Activated naive CD4-positive, alpha-beta T cell treated with anti-CD3 and anti-CD28 coated beads for 36 hours (primary cell): ENCODE measurements at places on chromosomes 6 and 20.
A peak's percentile ranks its signal among the peaks of the same experiment; 100 is the strongest.

DNA sequence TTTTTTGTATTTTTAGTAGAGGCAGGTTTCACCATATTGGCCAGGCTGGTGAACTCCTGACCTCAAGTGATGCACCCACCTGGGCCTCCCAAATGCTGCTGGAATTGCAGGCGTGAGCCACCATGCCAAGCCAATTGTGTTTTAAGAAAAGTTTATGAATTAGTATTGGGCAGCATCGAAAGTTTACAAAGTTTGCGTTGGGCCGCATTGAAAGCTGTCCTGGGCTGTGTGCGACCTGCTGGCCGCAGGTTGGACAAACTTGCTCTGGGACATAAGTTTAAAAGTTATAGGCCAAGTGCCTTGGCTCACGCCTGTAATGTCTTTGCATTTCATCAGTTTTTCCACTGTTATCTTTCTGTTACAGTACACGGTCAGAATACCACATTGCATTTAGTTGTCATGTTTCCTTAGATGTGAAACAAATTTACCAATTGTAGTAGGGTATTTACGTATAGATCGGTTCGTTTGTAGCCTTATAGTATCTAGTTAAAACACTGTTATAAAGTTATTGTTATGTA, 39.5 kb downstream of the ASXL1 start:
- DNase-seq = no peak

- no peak for DNase-seq
These were observed 40.4 kb upstream of the PRELID3B start for GRCh38 chr20:59082981-59083380.

- peak; percentile 9 for DNase-seq
These were observed 289.9 kb downstream of the CD109 start for GRCh38 chr6:73985891-73986290.

DNA sequence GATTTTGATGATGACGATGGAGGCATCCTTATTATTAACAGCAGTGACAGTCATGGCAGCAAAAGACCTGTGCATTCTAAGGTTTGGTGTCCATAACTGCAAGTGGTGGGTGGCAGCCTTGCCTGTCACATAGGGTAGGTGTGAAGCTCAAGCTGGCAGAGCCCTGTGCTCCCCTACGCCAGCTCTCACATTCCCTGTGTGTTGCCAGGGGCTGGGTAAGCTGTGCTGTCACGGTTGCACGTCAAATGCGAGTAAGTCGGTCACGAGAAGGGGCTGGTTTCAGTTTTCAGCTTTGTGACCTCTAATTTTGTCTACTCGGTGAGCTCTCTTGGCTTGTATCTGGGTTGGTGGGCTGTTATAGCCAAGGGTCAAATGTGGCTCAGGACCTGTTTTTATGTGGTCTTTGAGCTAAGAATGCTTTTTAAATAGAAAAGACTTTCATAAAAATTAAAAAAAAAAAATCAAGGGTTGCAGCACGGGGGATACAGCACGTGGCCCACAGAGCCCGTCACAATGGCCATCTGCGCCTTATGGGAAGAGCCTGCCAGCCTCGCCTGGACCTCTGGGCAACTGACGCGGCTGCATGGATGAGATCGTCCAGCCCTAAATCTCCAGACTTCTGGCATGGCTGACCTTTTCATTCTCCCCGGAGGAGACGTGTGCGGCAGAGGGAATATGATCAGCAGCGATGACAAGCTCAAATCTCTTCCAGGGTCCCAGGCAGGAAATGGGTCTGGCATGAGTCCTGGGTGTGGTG, 148.5 kb downstream of the PHACTR3 start:
- DNase-seq = no peak

GRCh38 chr6:135972150-135972549, 120.6 kb downstream of the PDE7B start:
- DNase-seq = no peak

DNA sequence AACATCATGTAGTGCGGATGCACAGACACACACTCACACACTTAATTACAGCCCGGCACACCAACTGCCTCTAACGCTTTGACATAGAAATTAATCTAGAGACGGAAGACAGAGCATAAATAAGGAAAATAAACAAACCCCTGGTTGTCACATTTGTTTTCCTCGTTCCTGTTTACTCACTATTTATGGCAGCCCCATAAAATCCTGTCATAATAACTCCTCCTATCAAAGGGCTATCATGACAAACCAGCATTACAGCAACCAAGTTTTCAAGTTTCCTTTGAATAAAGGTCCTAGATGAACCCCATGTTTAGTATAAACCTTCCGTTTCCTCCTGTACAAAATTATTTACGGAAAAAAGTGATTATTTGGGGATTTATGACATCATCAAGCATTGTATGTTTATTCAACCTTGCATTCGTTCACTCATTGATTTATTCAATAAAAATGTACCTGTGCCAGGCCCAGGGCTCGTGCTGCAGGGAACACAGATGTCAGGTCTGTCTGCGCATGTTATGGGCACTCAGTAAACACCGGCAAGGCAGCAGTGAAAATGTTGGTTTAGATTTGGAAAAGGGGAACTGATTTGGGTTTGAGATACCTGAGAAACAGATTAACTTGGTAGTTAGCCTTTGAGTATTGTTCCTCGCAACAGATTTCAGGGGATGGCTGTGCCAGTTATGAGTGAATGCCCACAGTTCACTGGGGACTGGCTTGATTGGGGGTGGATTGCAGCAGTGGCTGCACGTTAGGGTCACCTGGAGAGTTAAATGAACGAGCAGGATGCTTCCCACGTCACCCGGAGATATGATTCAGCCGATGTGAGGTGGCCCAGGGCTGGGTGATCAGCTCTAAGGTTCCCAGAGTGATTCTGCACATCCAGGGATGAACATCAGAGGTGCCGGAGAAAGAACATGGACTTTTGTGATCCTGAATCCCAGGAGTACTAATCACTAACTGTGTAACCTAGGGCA, 295.3 kb upstream of the FOXQ1 start:
- no peak for DNase-seq

DNA sequence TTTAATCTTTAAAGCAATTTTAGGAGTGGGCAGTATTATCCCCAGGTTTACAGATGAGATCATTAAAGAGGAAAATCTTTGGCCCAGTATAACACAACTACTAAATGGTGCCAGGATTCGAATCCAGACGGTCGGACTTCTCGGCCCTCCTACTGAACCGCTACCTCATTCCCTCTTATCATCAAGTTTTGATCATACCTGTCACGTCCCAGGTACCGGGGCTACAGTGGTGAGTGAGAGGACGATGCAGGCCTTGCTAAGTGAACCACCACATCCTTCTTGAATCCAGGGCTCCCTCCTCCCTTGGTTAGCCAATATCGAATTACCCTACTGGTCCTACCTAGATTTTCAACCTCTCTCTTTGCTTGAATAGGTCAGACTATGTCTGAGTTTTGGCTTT, 78.1 kb upstream of the PBOV1 start:
- DNase-seq = no peak

DNA sequence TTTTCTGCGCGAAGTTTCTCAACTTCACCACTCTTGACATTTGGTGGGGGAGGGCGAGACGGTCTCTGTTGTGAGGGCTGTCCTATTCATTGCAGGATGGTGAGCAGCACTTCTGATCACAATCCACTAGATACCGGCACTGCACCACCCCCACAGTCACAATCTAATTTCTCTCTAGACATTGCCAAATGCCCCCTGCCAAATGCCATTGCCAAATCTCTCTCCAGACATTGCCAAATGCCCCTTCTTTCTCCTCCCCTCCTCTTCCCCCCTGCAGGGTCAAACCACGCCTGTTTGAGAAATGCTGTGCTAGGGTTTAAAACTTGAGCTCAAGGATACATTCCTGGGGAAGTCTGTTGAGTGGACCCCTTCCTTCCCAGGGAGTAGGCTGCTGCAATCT, 603.5 kb upstream of the CDH4 start:
- DNase-seq = no peak

GRCh38 chr6:114605656-114606055, 262.8 kb upstream of the HS3ST5 start:
- DNase-seq = no peak

GRCh38 chr20:19966840-19967239, 50.3 kb upstream of the NAA20 start:
- DNase-seq = no peak

DNA sequence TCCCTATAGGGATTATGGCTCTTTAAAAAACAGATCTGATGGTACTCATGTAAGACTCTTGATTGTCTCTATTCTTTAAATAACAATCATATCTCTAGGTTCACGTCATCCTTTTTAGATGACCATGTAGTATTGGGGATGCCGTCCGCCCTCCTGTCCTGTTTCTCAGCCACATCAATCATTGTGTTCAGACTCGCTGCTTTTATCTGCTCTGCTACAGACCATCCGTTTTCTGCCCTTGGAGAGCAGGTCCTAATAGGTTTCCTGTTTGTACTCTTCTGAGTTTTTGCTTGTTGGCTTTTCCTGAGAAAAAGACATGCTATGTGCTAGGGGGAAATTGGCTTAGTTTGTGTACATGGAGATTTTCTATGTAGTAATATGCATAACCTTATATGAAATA, 76.8 kb downstream of the SASH1 start:
- no peak for DNase-seq

GRCh38 chr20:10951904-10952303, 278.1 kb upstream of the JAG1 start:
- DNase-seq = no peak

DNA sequence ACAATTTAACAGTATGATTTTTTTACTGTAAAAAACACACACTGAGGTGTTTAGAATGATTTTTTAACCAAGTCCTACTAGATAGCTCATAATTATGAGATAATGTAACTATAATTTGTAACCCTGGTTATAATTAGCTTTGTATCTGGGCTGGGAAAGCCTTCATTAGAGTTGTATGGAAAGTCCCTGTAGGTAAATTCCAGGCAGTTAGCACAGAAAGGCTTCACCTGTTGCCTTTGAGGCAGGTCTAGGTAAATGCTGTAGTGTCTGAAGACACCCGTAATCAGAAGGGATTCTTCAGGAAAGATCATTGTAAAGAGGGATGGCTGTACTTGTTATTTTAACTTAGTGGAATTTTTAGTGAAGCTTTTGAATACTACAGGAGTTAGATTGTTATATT, 1.9 kb downstream of the TMEM200A start:
- no peak for DNase-seq

DNA sequence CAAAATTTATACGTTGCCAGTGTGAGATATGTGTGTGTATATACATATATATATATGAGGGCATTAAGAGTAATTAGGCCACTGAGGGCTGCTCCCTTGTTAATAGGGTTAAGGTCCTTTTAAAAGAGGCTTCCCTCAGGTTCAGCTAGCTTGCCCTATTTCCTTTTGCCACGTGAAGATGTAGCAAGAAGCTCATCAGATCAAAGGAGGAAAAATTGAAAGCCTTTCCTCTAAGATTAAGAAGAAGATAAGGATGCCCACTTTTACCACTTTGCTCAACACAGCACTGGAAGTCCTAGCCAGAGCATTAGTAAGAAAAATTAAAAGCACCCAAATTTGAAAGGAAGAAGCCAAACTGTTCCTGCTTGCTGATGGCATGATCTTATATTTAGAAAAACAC, 33.2 kb upstream of the ISM1 start:
- no peak for DNase-seq

DNA sequence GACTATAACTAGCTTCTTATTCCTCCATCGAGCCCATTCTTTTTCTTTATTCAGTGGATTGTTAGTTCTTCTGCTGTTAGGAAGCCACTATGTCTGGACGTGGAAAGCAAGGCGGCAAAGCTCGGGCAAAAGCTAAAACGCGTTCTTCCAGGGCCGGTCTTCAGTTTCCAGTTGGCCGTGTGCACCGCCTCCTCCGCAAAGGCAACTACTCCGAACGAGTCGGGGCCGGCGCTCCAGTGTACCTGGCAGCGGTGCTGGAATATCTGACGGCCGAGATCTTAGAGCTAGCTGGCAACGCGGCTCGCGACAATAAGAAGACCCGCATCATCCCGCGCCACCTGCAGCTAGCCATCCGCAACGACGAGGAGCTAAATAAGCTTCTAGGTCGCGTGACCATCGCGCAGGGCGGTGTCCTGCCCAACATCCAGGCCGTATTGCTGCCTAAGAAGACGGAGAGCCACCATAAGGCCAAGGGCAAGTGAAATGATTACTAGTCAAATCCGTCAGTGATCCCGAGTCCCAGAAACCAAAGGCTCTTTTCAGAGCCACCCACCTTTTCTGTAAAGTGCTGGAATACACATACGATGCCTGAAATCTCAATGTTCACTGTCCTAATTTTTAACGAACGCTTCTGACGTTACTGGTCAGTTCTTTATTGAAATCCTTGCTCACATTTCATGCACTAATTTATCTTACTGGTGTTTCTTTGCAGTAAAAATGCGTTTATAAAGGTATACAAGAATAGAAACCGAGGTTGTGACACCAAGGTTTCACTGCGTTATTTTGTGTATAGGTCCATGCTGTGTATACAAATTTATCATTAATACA, 129.9 kb downstream of the HFE start:
- DNase-seq = peak; percentile 86

DNA sequence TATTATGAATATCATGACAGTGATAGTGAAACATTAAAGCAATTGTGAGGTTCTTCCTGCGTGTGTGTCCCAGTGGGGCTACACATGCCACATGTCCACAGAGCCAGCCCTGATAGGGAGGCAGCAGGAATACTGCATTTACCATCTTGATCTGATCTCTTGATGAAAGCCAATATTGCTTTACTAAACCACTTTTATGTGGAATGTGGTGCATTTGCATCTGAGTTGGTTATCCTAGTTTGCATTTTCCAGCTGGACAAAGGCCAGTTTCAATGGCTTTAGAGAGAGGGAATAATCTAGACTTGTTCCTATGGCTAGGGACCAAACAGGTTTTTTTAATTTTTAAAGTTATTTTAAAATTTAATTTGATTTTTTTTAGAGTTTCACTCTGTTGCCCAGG, 216.3 kb upstream of the FERMT1 start:
- DNase-seq = no peak

GRCh38 chr6:30091577-30092381, 16.2 kb upstream of the RNF39 start:
- no peak for DNase-seq

DNA sequence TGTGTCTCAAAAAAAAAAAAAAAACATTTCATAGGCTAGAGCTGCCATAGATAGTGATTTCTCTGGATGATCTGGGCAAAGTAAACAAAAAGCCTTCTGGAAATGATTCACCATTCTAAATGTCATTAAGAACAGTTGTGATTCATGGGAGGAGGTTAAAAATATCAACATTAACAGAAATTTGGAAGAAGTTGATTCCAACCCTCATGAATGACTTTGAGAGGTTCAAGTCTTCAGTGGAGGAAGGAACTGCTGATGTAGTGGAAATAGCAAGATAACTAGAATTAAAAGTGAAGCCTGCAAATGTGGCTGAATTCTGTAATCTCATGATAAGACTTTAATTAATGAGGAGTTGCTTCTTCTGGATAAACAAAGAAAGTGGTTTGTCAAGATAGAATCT, 26.8 kb upstream of the MMP24 start:
- DNase-seq = no peak
